ENCODE measurements at places on chromosomes 13 and 19.

DNA sequence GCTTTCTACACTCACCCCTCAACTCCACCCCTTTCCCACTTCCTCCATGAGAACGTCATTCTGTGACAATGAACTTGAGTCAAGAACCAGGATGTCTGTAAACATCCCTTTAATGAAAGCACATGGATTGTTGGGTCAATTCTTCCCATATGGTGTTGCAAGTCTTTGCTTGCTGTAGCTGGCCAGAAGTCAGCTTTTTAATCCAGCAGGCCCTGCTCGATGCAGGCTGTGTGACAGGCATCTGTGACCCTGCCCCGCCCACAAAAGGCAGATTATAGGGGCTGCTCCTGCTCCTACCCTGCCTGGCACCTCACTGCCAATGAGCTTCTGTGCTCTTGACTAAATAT lies 78.0 kb downstream of the STARD13 start:
- DNase-seq: no peak

- DNase-seq: no peak
Observed at GRCh38 chr19:37896180-37896579, 10.2 kb downstream of the WDR87 start.

- DNase-seq: no peak
Observed at GRCh38 chr19:12872255-12872654, 9.0 kb downstream of the DNASE2 start.

GRCh38 chr13:37340901-37341670 lies 235.6 kb upstream of the CSNK1A1L start:
- DNase-seq: no peak

GRCh38 chr19:19506592-19506991 lies 8.8 kb downstream of the TSSK6 start:
- no peak for DNase-seq

GRCh38 chr19:13850910-13851733 lies 25.8 kb upstream of the NANOS3 start:
- DNase-seq: no peak

- no peak for DNase-seq
Observed at GRCh38 chr13:85347251-85347650, 452.0 kb downstream of the SLITRK6 start.

GRCh38 chr19:46132508-46133100 lies 8.1 kb upstream of the IGFL3 start:
- no peak for DNase-seq

- DNase-seq: no peak
Observed at GRCh38 chr19:21317821-21318220, 11.4 kb downstream of the ZNF708 start.

DNA sequence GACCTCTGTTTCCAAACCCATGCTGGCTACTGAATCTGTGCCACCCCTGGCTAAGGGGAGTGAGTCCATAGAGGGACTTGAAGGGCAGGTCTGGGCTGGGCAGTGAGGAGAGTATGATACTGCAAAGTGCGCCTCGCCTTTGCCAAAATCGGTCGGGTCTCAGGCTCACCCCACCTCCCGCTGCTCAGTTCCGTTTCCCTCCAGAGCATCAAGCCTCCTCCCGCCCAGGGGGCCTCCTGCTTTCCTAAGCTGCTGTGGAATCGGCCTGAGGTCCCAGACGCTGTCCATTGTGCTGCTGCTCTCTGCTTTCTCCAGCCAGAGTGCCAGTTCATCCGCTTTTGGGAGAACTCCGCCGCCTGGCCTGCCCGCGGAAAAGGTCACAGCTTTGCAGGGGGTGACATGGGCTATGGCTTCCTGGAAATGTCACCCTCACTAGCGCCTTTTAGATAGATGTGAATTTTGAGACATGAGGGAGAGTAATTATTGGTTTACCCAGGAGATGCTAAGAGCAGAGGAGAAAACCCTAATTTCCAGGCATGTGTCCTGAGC lies 1418.4 kb downstream of the UQCRFS1 start:
- no peak for DNase-seq

GRCh38 chr13:30615866-30616541 lies 1.7 kb upstream of the USPL1 start:
- DNase-seq: no peak

- DNase-seq: no peak
Observed at GRCh38 chr13:80499536-80500290, 158.8 kb upstream of the SPRY2 start.

DNA sequence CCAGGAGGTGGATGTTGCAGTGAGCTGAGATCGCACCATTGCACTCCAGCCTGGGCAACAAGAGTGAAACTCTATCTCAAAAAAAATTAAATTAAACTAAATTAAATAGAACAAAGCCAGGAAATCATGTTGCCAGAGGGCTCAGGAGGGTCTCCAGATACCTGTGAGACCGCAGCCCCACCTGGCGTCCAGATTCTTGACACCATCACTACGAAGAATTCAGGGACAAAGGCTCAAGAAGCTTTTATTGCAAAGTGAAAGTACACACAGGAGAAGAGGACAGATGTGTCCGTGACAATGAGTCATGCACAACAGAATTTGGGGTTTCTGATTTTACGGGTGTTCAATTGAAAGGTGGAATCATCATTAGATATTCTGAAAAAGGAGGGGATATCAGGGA lies 76.6 kb downstream of the STOML3 start:
- no peak for DNase-seq

GRCh38 chr19:28170066-28170465 lies 1042.9 kb downstream of the UQCRFS1 start:
- DNase-seq: no peak

- no peak for DNase-seq
Observed at GRCh38 chr13:23673354-23673753, 103.1 kb downstream of the TNFRSF19 start.

DNA sequence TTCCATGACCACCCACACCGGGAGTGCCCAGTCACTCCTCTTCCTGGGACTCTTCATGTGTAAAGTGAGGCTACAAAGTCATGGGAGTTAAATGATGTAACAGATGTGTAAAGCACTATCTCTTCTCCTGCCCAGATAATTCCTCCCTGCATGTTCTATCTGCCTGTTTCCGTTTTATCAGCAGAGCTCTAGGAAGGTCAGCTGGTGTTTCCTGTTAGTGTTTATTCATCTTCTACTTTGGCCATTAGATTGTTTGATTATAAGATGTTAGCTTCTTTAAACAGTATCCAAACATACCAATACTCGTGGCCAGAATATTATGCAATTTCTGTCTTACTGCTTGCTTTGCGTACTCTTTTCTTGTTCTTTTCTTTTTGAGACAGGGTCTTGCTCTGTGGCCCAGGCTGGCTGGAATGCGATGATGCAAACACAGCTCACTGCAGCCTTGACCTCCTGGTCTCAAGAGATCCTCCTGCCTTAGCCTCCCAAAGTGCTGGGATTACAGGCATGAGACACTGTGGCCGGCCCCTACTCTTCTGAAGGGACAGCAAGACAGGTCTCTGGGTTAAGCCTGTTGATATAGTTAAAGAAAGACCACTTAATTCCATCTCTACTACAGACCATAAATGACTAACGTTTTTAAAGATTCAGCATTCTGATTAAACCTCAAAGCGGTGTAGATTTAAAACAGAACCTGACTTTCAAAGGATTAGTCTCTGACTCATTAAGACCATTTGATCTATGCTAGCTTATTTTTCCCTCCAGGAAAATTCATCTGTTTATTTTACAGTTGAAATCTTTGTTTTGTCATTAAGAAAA lies 97.4 kb upstream of the AKAP11 start:
- DNase-seq: no peak

DNA sequence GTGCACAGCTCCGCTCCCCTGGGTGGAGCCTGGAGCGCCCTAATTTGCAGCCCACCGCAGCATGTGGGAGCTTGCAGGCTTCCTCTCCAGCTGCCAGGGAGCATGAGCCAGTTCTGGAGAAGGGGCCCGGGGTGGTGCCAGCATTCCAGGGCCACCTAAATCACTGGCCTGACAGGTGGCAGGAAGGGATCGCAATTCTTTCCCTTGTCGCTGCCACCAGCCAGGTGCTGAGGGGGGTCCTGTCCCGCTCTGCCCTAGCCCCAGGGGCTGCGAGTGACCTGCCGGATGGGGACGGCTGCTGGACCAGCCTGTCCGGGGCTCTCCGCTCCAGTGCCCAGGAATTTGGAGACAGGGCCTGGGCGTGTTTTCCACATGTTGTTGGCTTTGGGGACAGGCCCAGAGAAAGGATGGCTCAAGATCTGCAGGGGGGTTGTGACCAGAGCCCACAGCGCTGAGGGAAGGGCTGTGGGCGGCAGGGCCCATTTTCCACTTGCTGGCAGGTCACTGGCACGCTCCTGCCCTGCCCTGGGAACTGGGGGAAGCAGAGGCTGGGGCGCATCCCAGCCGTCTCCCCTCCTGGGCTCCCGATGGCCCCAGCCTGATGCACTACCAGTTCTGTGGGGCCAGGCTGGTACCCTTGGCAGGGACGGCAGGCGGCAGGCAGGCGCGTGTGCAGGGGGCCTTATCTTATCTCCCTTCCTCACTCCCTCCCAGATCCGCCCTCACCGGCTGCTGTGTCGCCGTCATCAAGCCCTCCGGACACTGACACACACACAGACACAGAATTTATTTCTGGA lies 9.5 kb downstream of the NDUFA11 start:
- DNase-seq: no peak

GRCh38 chr19:40143612-40144011 lies 47.6 kb upstream of the MAP3K10 start:
- no peak for DNase-seq

DNA sequence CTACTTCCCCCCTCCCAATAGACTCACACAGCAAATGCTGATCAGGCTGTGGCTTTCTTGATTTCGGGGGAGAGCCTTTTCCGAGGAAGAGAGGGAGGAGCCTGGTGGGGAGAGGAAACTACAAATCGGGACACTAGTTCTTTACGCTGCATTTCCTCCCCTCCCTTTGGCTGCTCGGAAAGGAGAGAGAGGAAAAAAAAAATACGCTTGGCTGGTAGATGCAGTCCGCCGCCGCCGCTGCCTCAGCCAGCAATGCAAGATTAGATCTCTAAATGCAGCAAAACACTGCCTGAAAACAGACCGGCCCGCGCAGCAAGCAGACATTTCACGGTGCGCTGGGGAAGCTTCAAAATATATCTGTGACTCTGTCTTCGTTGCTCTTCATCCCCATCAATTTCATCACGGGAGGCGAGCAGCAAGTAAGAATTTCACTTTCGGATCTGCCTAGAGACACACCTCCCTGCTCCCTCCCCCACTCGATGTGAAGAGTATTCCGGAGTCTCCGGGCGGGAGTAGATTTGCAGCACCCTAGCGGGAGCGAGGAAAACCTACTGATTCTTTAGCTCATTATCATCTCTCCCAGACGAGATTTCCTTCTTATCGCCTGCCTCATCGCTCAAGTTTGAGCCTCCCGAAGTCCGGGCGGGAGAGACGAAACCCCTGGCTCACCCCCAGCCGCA lies at the start of gene PCDH17:
PCDH17 (plus strand) TSS at position 149 of the 680 bp plus-strand sequence. CDS start 803 bp downstream, outside the sequence.
- DNase-seq: no peak

GRCh38 chr19:38649305-38650171 lies 2.1 kb downstream of the ACTN4 start:
- DNase-seq: no peak

GRCh38 chr13:76894401-76895110 lies 8.4 kb upstream of the KCTD12 start:
- DNase-seq: no peak

GRCh38 chr13:26677156-26677555 lies 83.4 kb downstream of the GPR12 start:
- DNase-seq: no peak

DNA sequence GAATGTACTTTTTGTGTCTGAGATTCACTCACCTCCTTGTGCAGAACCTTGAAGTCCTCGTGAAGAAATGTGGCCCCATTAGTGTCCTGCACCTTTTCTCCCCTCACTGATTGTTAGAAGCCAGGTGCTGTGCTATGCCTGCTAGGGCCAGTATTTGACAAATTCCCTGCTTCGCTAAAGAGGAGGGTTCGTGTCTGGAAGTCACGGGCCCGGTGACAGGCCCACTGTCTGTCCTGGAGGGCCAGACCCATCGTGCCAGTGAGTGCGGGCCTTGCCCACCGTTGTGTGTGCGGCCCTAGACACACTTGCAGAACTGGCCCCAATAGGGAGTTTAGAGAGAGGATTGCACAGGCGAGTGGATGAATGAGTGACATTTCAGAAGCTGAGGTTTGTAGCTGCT lies 36.8 kb upstream of the GAS6 start:
- DNase-seq: no peak

DNA sequence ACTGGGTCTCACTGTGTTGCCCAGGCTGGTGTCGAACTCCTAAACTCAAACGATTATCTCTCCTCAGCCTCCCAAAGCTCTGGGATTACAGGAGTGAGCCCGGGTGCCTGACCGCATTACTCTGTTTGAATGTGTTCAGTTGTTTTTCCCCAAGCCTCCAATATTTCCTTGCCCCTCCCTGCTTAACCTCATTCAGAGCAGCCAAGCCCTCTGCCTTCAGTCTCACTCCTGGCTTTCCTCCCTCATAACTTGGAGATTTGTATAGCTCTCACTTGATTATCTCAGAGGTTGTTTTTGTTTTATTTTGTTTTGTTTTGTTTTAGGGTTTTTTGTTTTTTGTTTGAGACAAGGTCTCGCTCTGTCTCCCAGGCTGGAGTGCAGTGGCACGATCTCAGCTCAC lies 11.4 kb downstream of the EPHX3 start:
- DNase-seq: no peak

DNA sequence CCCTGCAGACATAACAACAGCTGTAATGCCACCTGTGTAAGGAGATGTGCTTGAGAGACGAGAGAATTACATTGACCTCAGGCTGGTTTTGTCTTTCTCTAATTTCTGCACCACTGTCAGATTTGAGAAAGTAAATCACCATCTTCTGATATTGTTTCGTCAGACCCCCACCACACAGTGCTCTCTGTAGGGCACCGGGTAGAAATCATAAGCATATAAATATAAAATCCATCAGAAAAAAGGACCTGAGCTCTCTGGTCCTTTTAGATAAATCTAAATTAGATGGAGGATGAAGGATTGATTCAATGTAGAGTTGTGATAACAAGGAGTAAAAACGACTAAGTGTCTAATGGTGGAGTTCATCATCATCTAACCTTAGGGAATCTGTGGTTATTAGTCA lies 1981.0 kb upstream of the PRR20A start:
- no peak for DNase-seq

GRCh38 chr13:33352041-33352440 lies 66.5 kb upstream of the STARD13 start:
- DNase-seq: no peak

- DNase-seq: no peak
Observed at GRCh38 chr19:34057155-34057554, 115.1 kb upstream of the LSM14A start.

DNA sequence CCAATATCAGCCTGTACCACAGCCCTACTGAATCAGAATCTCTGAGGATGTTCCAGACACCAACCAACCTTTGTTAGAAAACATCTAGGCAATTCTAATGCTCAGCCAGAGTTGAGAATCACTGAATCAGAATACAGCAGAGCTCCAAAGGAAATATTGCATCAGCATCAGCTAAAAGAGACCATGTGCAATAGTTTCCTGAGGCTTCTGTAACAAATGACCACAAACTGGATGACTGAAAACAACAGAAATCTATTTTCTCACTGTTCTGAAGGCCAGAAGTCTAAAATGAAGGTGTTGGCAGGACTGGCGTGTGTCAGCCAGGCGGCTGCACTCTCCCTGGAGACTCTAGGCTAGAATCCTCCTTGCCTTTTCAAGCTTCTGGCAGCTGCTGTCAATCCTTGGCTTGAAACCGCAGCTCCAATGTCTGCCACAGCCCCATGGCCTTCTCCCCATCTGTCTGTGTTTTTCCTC lies 1.2 kb upstream of the DCT start:
- DNase-seq: no peak

All from glomerular endothelial cell (primary cell).